ENCODE measurements at places on chromosomes 3 and 15. TPM values are rescaled to one million over a fixed set of nuclear protein-coding genes. Genes with fewer than 3 reads are reported as not detected.
A peak's percentile ranks its signal among the peaks of the same experiment; 100 is the strongest.

DNA sequence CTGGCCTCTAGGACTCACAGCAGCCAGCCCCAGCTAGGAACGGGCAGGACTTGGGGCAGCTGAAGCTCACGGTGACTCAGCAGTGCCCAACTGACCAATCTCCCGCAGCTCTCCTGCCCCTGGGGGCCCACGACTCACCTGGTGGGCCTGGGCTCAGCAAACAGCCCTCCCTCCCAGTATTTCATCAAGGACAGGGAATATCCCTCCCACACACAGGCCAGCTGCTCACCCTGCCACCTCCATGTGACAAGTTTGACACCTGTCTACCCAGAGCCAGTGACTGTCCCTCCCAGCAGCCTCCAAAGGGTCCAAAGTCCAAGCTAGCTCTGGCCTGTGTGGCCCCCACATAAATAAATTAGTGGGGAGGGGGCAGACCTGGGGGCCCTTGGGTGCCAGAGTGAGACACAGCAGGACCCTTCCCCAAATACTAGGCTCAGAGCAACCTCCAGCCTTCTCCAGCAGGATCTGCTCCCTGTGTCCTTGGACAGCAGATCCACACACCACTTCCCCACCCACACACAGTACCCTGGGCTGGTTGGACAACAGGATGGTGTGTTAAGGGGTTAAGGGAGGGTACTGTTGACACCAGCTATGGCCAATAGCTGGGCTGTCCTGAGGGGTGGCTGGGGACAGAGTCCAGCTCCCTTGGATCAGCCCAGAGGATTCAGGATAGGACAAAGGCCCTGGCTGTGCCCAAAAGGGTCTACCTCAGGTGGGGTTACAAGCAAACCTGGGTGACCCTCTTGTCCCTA, 4.3 kb downstream of the GNAT1 start:
- DNase-seq, result no peak
- no peak overlapping the region for H3K27ac ChIP-seq
- peaks cover 18% of the 10 kb centered on the region for H3K27me3 ChIP-seq
- no peak overlapping the region for H3K4me3 ChIP-seq
- no peaks in the 10 kb centered on the region for H3K4me1 ChIP-seq
- no peaks in the 10 kb centered on the region for H3K36me3 ChIP-seq

Gene CTNNB1
- total RNA-seq, result 284 TPM

DNA sequence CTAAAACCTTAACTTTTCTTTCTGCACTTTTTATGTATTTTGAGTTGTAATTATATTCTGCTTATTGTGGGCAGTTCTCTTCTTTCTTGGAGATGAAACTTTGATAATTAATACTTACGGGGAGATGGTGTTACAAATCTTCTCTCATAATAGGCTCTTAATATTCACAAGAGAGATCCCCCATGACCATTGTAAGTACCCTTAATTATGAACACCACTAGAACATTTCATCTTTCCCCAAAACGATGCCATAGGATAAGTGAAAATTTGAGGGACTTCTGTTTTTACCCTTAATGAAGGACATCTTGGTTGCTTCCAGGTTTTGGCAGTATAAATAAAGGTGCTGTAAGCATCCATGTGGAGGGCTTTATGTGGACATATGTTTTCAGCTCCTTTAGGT, 60.7 kb downstream of the PIAS1 start:
- H3K4me1 ChIP-seq, result peaks cover 42% of the 10 kb centered on the region
- H3K36me3 ChIP-seq, result peaks cover 5% of the 10 kb centered on the region
- no peak for DNase-seq
- H3K27me3 ChIP-seq, result no peaks in the 10 kb centered on the region

DNA sequence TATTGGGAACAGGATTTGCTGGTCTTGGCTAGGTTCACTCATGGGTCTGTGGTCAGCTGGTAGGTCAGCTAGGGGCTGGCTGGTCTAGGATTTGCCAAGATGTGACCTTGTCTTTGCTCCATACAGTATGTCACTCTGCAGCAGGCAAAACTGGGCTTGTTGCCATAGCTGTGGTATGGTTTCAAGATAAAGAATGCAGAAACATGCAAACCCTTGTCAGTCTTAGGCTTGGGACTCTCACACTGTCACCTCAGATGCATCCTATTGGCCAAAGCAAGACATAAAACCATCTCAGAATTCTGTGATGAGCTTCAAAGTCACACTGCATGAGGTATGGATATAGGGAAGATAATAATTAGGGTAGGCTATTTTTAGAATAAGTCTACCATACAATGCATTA, 66.6 kb upstream of the TBC1D5 start:
- no peak overlapping the region for H3K27ac ChIP-seq
- no peaks in the 10 kb centered on the region for H3K27me3 ChIP-seq
- H3K4me3 ChIP-seq, result no peak overlapping the region
- H3K4me1 ChIP-seq, result peaks cover 59% of the 10 kb centered on the region

GRCh38 chr3:47121409-47121808, 42.5 kb downstream of the SETD2 start:
- H3K36me3 ChIP-seq, result peaks cover 65% of the 10 kb centered on the region
- DNase-seq, result no peak
- peaks cover 2% of the 10 kb centered on the region for H3K27me3 ChIP-seq
- H3K27ac ChIP-seq, result peak overlapping the region; percentile 31
- H3K4me1 ChIP-seq, result peaks cover 65% of the 10 kb centered on the region
- no peak overlapping the region for H3K4me3 ChIP-seq

Gene TMC3
- not detected for total RNA-seq

DNA sequence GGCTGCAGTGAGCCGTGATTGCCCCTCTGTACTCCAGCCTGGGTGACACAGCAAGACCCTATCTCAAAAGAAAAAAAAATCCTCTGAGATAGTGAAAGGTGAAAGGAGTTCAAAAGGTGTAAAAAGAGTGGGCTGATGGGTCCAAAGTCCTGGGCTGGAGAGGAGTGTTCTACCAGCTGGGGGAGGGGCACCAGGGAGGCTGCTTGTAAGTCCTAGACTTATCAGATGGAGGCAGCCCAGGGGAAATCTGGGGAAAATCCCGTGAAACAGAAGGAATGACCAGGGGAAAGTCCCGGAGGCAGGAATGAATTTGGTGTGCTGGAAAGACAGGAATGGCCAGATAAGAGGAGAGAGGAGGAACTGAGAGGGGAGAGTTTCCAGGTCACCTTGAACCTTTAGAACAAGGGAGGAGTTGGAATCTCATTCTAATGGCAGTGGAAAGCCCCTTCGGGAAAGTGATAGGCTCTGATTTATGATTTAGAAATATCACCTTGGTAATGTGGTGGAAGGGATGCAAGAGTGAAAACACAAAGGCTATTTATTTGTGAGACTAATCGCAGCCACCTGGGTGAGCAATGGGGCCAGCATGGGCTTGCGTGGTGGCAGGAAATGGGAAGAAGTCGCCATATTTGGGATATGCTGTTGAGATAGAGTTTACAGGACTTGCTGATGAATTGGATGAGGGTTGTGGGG, 23.4 kb upstream of the PPP4R2 start:
- no peaks in the 10 kb centered on the region for H3K36me3 ChIP-seq
- no peak overlapping the region for H3K4me3 ChIP-seq
- no peak for DNase-seq
- H3K27ac ChIP-seq, result no peak overlapping the region

- H3K36me3 ChIP-seq, result no peaks in the 10 kb centered on the region
- H3K27me3 ChIP-seq, result peaks cover 9% of the 10 kb centered on the region
- no peak for DNase-seq
- peaks cover 34% of the 10 kb centered on the region for H3K4me1 ChIP-seq
Measured at GRCh38 chr3:185366074-185366335, 3.1 kb downstream of the MAP3K13 start.

All from HFFc6 (cell line).